Activated CD4-positive, alpha-beta memory T cell treated with anti-CD3 and anti-CD28 coated beads for 36 hours (primary cell): ENCODE measurements at places on chromosomes 12 and 14. TPM values are rescaled to one million over a fixed set of nuclear protein-coding genes. Genes with fewer than 3 reads are reported as not detected.

The RAD9B gene
- 1.1 TPM for total RNA-seq

DNA sequence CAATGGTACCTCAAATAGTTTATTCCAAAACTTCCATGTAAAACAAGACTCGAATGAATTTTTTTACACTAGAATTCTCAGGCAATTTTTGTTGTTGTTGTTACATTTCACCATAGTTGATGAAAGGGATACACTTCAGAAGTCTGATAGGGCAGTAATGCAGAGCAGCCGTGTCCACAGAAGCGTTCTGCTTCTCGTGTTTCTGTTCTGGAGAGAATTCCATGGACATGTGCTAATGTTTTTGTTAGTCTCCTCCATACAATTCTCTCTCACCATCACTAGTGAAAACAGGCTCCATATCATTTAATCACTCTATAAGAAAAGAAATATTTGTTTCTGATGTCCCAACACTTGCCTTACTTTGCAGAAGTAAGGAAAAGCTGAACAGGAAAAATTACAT is 606.1 kb downstream of the SLC16A7 start:
- no peak overlapping the region for H3K4me3 ChIP-seq
- no peaks in the 10 kb centered on the region for H3K4me1 ChIP-seq
- no peaks in the 10 kb centered on the region for H3K36me3 ChIP-seq
- H3K27ac ChIP-seq: no peak overlapping the region

DNA sequence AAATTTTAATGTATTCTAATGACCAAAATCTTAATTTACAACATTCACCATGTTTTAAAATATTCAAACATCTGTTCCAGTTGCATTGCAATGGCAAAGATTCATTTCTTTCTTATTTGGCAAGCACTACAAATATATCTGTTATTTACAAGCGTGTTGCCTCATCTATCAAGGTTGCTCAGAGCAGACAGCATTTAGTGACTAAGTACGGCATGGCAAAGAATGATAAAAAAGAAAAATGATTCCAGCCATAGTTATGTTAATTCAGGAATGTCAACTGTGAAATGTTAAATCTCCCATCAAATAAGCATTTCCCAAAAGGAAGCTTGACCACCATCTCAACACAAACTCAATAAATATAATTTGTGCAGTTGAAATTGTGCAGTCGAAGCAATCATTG is 312.1 kb downstream of the SEC23A start:
- no peak overlapping the region for H3K4me3 ChIP-seq
- H3K4me1 ChIP-seq: no peaks in the 10 kb centered on the region
- H3K36me3 ChIP-seq: no peaks in the 10 kb centered on the region
- DNase-seq: no peak
- H3K27ac ChIP-seq: no peak overlapping the region
- no peaks in the 10 kb centered on the region for H3K27me3 ChIP-seq

- H3K36me3 ChIP-seq: no peaks in the 10 kb centered on the region
- no peaks in the 10 kb centered on the region for H3K27me3 ChIP-seq
- H3K4me1 ChIP-seq: no peaks in the 10 kb centered on the region
- no peak overlapping the region for H3K4me3 ChIP-seq
- peak; percentile 23 for DNase-seq
These were observed 63.2 kb downstream of the TSPAN11 start for GRCh38 chr12:30989754-30990153.

GRCh38 chr12:92947589-92948215 is 18.6 kb upstream of the EEA1 start:
- no peak for DNase-seq
- no peaks in the 10 kb centered on the region for H3K4me1 ChIP-seq
- peaks cover 2% of the 10 kb centered on the region for H3K36me3 ChIP-seq
- no peak overlapping the region for H3K4me3 ChIP-seq
- H3K27me3 ChIP-seq: peaks cover 5% of the 10 kb centered on the region

GRCh38 chr12:122732170-122732569 is 1.5 kb upstream of the HCAR1 start:
- DNase-seq: peak; percentile 65
- peaks cover 6% of the 10 kb centered on the region for H3K27me3 ChIP-seq
- no peak overlapping the region for H3K4me3 ChIP-seq

DNA sequence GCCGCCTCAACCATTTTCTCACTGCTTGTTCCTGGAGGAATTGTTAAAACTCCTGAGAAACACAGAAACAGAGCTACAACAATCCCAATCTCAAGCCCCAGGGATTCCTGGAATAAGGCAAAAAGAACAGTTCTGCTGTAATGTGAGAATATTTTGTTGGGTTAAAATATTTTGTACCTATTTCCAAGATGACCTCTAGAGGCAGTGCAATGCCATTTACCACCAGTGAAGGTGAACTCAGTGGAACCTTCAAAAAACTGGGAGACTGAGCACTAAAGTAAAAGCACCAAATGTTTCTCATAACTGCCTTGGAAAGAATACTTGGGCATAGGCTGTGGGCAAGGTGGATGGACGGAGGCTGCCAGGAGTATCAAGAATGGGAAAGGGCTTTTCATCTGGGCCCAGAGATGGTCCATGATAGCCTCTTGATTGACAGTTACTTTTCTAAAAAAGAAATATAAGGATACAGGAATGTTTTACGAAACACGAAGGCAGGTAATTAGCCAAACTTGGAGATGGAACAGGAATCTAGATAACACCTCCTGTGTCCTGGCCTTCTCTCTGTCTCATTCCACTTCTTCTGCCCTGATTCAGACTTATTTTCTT is 334.0 kb upstream of the FLRT2 start:
- no peak for DNase-seq
- H3K27me3 ChIP-seq: no peaks in the 10 kb centered on the region
- no peak overlapping the region for H3K27ac ChIP-seq
- no peaks in the 10 kb centered on the region for H3K36me3 ChIP-seq
- H3K4me3 ChIP-seq: no peak overlapping the region
